Effector CD8-positive, alpha-beta T cell (primary cell): ENCODE measurements at places on chromosomes 12 and 14.

DNA sequence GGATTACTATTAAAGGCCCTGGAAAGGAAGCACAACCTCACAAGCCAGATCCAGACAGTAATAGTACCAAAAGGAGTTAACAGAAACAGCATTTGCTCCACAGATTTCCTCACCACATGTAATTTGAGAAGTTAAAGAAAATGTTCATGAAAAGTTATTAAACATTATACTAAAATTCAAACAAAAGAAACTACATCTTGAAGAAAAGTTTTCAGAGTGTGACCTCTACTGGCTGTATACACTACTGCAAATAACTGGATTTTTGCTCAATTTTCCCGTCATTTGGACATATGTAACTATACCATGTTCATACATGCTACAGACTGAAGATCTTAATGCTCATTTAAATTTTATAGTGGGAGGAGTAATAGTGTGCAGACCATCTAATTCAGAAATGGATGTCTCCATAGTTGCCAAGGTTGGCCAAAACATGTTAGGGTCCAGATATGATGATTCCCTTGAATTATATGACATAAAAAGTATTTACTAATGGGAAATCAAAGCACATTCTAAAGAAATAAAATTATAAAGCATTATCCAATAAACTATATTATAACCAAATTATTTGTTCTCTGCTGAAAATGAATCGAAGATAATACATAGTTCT lies 5.6 kb downstream of the KRR1 start:
- DNase-seq, result no peak

GRCh38 chr14:95677179-95677835 lies 8.9 kb upstream of the TCL1B start:
- DNase-seq, result no peak

DNA sequence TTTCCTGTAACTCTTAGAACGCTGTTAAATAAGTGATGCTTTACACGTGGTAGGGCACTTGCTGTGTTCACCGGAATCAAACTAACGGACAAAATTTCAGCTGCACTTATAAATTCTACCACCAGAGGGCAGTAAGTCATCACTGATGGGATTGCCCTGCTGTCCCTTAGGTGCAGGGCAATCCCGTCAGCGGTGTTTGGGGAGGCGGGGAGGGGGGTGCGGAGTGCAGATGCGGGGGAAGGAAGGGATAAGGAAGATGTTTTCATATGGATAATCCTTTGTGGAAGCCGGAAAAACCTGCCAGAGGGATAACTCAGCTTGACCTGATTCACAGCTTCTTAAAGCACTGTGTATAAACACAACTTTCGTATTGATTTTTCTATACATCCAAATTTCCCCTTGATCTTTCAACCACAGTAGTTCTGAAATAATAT lies 21.7 kb upstream of the SLC10A1 start:
- peak; percentile 10 for DNase-seq

GRCh38 chr14:32702562-32702961 lies 236.1 kb upstream of the NPAS3 start:
- DNase-seq, result no peak

DNA sequence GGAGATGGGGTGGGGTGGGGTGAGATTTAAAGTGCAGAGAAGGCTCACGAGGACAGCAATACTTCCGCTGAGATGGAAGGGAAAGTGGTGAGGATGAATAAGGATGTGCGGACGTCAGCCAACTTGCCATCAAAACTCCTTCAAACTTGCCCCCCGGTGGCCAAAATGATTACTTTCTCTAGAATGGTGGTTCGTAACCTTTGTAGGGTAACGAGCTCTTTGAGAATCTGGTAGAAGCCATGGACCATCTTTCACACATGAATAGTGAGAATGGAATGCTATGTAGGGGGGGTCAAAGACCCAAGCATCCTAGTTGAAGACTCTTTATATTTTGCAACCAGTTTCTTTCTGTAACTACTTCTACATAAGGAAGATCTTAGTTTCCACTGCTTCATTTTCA lies 245.9 kb upstream of the DDHD1 start:
- DNase-seq, result no peak

DNA sequence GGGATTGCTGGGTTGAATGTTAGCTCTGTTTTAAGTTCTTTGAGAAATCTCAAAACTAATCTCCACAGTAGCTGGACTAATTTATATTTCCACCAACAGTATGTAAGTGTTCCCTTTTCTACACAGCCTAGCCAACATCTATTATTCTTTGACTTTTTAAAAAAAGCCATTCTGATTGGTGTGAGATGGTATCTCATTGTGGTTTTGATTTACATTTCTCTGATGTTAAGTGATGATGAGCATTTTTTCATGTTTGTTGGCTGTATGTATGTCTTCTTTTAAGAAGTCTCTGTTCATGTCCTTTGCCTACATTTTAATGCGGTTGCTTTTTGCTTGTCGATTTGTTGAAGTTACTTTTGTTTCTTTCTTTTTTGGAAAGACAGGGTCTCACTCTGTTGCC lies 301.1 kb upstream of the OR4E1 start:
- no peak for DNase-seq

- DNase-seq, result no peak
Measured at GRCh38 chr12:131711551-131712205, 788 bp downstream of the SFSWAP start.

DNA sequence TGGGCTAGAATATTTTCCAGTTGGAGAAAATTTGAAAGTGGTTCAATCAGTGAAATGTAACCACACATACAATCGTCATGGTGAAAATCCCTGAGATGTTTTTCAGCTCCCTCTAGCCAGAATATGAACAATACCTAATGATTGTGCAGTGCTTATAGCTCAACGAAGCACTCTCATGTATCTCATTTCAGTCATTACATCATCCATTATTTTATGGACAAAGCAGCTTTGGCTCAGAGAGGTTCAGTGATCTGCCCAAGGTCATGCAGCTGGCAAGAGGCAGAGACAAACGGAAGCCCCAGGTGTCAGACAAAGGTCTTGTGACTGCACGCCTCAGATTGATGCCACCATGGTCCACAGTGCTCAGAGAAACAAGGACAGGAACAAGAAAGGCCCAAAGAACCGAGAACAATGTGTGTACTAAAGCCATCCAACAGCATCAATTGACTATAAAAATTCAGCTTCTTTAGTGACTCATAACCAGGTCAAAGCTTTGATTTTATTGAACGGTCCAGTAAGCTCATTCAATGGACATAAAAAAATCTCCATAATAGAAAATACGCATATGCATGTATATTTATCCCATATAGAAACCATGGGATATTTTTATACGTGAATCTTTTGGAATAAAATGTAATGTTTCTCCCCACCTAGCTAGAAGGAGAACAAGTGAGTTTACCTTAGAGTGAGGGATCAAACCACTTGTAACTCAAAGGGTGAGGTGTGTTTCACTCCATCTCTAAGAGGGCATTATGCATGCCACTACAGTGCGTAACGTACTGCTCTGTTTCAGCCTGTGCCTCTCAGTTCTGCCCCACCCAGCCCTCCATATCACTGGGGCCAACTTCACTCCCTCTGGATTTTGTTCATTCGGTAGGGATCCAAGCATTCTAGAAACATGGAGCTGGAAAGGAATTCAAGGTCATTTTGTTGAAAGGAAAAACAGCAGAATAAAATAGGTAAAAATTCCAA lies 141.8 kb downstream of the GRIN2B start:
- DNase-seq, result no peak

GRCh38 chr12:45425426-45425825 lies 209.5 kb downstream of the ANO6 start:
- no peak for DNase-seq

GRCh38 chr12:79347866-79348265 lies 342.9 kb downstream of the PAWR start:
- no peak for DNase-seq

DNA sequence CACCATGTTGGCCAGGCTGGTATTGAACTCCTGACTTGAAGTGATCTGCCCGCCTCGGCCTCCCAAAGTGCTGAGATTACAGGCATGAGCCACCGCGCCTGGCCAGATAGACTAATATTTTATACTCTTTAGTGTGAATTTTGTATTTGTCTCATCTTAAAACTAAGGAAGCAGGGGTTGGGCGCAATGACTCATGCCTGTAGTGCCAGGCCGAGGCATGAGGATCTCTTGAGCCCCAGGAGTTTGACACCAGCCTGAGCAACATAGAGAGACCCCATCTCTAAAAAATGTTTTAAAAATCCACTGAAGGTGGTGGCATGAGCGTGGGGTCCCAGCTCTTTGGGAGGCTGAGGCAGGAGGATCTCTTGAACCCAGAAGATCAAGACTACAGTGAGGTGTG lies 9.0 kb downstream of the DYNC1H1 start:
- DNase-seq, result no peak

- DNase-seq, result no peak
Measured at GRCh38 chr12:13165617-13166041, 30.9 kb upstream of the EMP1 start.

GRCh38 chr12:131282292-131283080 lies 328.8 kb downstream of the ADGRD1 start:
- DNase-seq, result no peak

DNA sequence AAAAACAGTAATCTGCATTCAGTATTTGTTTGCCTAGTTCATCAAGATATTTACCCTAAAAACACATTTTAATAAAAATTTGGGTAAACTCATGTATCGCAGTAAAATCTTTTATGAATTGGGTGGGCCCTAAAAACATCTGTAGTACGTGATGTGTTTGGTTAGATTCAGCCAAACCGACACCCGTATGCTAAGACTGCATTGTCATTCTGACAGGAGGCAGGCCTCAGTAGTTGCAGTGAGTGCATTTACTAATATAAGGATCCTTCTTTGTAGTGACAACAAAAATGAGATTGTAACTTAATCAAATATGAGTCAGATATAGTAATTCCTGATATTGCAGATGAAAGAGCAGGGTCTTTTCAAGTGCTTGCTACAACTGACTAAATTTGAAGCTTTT lies 191.8 kb downstream of the SLC16A7 start:
- DNase-seq, result no peak

DNA sequence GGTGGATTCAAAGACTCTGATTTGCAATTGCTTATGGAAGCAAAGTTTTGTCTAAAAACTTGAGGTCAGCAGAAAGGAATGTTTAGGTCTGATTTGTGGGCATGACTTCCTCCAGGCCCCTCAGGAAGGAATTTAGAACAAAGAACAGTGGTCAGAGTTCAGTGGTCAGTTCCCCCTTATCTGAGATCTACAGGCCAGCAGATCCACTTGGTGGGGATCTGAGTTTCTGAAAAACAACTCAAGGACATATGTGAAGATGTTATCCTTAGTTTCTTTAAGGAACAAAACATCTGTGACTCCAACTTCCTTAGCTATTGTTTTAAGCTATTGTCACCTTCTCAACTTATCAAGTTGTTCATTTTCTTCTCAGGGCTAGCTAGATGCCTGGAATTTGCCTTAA lies 28.0 kb upstream of the NAA30 start:
- no peak for DNase-seq

- no peak for DNase-seq
Measured at GRCh38 chr12:1453810-1454209, 140.6 kb downstream of the FBXL14 start.

- no peak for DNase-seq
Measured at GRCh38 chr12:126627596-126627995, 1562.4 kb downstream of the AACS start.

- no peak for DNase-seq
Measured at GRCh38 chr12:100871195-100871734, 76.7 kb downstream of the ANO4 start.

GRCh38 chr14:99287269-99287942 lies 15.4 kb upstream of the BCL11B start:
- DNase-seq, result no peak

DNA sequence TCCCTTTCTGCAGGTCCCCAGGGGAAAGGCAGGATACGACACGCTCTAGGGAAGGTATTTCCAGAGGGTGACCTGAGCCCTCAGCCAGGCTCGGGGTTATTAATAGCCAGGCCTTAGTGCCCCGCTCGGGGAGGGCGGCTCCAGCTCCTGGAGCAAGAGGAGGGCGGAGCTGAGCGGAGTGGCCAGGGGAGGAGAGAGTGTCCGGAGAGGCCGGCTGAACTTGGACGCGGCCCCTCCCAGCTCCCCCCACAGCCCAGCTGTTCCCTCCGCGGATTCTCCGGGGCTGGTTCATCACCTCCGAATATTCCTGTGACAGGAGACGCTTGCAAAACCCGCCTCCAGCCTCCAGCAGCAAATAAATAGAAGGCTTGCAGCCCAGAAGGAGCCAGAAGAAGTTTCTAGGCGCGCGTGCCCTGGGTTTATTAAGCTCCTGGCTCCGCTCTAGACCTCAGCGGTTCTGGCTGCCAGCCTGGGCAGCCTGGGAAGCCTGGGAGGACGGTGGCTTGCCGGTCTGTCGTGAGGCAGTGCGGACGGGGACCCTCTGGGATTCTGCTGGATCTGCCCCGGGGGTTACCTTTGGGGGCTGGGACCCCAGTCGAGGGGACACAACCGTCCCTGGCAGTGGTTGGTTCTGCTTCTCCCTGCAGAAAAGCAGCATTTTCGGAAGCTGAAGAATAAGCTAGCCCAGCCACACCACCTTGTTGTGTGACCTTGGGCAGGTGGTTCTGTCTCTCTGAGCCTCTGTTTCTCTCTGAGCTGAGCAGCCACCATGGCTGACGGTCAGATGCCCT lies at the start of gene HSPB8:
Gene HSPB8 (plus strand): TSS at position 388 of the 791 bp plus-strand sequence. CDS start 382 bp downstream, at position 770.
- DNase-seq, result no peak

DNA sequence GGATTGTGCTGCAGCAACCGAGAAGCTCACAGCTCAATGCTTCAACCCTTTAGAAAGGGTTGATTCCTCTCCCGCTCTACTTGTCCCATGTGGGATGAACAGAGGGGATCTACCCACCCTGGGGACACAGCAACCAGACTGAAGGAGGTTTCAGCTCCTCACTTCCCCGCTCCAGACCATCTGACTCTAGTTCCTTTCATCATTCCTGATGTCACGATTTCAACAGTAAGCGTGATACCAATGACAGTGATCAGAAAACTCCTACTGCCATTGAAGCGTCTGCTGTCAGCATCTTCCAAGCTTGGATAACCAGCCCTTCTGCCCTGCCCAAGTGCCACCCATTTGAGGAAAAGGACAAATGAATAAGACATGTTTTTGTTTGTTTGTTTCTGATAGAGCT lies 14.3 kb downstream of the SERPINA1 start:
- no peak for DNase-seq

DNA sequence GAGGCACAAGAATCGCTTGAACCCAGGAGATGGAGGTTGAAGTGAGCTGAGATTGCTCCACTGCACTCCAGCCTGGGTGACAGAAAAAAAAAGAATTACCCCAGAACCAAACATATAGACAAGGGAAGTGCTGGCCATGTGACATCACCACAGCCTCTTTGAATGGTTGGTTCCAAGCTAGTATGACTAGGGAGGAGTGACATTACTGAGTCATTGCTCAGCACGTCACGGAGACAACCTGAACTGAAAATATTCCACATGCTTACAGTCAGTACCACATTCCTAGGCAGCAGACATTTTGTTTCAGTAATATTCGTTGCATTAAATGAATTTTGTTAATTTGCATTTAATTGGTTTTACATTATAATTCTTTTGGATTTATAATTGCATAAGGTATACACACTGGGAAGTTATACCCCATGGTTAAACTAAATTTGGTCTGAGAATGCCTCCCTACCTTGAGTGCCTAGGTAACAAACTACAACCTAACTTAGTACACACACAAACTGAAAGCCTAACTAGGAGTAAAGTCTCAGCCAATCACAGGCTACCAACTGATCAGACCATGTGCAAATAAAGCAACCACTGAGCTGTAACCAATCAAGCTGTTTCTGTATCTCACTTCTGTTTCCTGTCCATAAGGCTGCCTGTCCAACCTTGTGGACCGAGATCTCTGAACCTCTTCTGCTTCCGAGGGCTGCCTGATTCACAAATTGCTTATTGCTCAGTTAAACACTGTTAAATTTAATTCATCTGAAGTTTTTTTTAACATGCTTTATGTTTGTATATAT lies 164.4 kb downstream of the CAND1 start:
- DNase-seq, result no peak

- no peak for DNase-seq
Measured at GRCh38 chr12:90712671-90713070, 242.3 kb downstream of the CCER1 start.
